ENCODE measurements at places on chromosomes 12 and 14.

DNA sequence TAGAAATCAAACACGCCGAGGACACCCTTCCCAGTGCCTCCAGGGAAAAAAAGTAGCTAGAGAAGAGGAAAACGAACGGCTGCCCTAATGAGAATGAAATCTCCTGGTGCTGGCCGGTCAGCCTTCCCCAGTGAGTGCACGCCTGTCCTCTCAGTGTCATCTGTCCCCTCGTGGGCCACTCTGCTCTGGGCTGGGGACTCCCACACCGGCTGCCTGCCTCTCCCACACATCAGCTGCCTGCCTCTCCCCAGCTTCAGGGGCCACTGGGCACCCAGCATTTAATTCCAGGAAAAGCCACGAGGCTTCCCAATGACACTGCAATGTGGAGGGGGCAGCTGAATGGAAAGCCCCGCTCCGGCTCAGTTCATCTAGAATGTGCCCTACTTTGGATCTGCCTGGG lies 59.0 kb downstream of the CCDC85C start:
- DNase-seq, result no peak

GRCh38 chr12:114391088-114391487 lies 14.9 kb downstream of the TBX5 start:
- no peak for DNase-seq

DNA sequence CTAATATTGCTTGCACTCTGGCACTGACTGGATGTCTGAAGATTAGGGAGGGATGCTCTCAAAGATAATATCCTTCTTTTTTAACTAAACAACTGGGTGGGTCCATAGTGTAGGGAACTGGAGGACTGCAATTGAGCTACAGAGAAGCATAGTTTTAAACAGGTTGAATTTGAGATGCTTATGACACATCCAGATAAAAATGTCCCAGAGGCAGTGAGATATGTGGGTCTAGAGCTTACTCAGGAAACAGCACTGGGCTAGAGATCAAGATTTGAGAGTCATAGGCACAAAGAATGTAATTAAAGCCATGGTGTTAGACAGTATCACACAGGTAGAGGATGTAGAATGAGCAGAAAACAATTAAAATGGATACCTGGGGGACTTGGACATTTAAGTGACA lies 198.4 kb downstream of the NELL2 start:
- DNase-seq, result no peak

- DNase-seq, result no peak
These were observed 104.6 kb downstream of the EGLN3 start for GRCh38 chr14:33846100-33846824.

- DNase-seq, result no peak
These were observed 79.3 kb downstream of the TMEM121 start for GRCh38 chr14:105605464-105606304.

DNA sequence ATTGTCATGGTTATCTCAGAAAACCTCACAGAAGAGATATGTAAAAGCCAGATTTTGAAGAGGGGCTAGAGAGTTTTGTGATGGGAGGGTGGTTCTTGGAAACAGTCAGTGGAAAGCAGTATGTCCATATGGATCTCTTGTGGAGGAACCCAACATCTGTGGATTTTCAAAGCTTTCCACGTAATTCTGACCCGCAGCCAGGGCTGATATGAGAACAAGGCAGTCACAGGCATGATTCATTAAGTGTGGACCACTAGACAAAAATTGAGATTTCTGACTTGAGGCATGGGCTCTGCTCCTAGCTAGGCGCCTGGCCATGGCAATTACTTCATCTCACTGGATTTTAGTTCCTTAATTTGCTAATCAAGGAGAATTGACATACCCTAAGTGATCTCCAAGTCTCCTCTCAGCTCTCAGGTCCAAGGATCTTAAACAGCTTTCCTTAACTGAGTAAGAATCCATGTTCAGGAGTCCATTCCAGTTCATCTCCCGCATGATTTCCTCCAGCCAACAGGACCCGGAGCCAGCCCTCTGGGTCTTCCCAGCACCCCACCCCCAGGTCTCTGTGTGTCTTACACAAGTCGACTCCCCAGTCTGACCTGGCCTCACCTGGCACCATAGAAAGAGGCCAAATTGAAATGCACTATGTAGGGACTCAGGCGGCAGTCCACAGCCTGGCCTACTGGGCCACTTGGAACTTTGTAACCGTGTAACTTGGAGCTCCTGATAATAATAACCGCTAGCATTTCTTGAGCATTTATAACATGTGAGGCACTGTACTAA lies 176.3 kb upstream of the PARP11 start:
- no peak for DNase-seq

- no peak for DNase-seq
These were observed 903.9 kb upstream of the FOXG1 start for GRCh38 chr14:27862684-27863083.

DNA sequence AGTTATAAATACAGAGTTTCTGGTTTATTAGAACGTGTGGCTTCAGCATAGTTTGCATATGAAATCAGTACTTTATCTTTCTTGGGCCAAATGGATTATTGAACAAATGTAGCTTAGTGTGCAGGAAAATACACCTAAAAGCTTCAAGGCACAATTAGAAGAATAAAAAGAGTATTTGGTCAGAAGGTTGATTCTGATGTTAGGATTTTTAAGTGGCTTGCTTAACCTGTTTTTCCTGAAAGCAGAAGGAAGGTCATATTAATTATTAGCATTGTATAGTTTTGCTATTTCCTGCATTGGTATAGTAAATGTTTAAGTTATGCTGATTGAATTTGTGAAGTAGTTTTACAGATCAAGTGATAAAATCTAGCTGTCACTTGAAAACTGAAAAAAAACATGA lies 31.0 kb upstream of the GNS start:
- DNase-seq, result no peak

DNA sequence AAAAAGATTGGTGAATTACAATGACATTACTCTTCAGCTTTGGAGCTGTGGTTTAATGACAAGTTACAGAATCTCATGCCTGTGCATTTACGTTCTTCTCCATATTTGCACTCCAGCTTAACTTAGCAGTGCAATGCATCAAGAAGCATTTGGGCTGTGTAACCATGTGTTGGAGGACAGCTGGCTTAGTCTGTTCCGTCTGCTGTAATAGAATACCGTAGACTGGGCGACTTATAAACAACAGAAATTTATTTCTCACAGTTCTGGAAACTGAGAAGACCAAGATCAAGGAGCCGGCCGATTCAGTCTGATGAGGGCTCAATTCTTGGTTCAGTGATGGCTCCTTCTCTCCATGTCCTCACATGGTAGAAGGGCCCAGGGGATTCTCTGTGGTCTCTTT lies 943.5 kb downstream of the BCL11B start:
- DNase-seq, result no peak
